ENCODE measurements at places on chromosomes 7 and 10.

- H3K4me3 ChIP-seq = no peak overlapping the region
- no peaks in the 10 kb centered on the region for H3K27me3 ChIP-seq
- no peak for DNase-seq
- peak overlapping the region; percentile 2 for H3K27ac ChIP-seq
Measured at GRCh38 chr10:3836222-3836820, 51.3 kb upstream of the KLF6 start.

DNA sequence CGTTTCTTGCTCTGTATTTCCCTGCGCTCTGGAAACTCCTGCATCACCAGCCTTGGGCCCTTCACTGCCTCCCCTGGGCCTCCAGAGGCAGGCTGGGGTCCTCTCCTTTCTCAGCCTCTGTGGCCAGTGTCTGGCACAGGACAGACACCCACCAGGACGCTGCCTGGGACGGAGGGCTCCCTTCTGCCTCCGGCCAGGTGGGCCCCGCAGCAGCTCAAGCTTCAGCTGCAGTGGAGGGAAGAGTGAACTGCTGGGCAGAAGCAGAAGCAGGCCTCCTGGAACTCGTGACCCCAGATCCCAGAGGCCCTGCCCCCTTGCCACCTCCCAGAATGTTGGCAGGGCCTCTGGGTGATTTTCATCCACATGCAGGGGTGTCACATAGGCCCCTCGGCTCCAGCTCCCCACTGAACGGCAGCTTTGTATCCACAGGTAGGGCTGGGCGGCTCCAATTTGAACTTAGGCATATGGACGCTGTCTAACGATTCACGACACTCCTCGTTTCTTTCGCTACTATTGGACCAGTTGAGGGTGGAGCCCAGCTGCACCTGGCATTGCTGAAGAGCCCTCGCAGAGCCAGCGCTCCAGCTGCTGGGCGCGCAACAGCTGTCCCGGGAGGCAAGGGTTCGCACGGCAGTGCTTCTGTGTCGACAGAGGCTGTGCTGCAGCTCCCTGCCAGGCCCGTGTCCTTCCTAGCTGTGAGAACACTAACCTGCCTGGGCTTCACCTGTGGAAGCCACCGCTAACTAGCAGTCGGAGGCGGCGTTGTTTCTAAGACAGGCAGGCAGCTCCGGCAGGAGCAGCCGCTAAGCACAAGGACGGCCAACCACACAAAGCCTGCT is 18.4 kb upstream of the GPR146 start:
- H3K27ac ChIP-seq = no peak overlapping the region
- H3K27me3 ChIP-seq = no peaks in the 10 kb centered on the region
- H3K4me3 ChIP-seq = no peak overlapping the region
- no peak for DNase-seq

GRCh38 chr10:23314835-23315239 is 29.8 kb downstream of the C10orf67 start:
- DNase-seq = no peak
- H3K4me3 ChIP-seq = no peak overlapping the region
- H3K4me1 ChIP-seq = no peaks in the 10 kb centered on the region
- H3K27ac ChIP-seq = no peak overlapping the region
- no peaks in the 10 kb centered on the region for H3K36me3 ChIP-seq

GRCh38 chr10:61986788-61987492 is 85.4 kb downstream of the ARID5B start:
- H3K27me3 ChIP-seq = no peaks in the 10 kb centered on the region
- peaks cover 17% of the 10 kb centered on the region for H3K4me1 ChIP-seq
- no peak for DNase-seq
- no peaks in the 10 kb centered on the region for H3K36me3 ChIP-seq
- H3K4me3 ChIP-seq = no peak overlapping the region

GRCh38 chr10:126749015-126749655 is 78.6 kb upstream of the C10orf90 start:
- no peaks in the 10 kb centered on the region for H3K27me3 ChIP-seq
- no peak overlapping the region for H3K27ac ChIP-seq
- no peak overlapping the region for H3K4me3 ChIP-seq
- H3K36me3 ChIP-seq = no peaks in the 10 kb centered on the region

Measured in upper lobe of right lung (tissue), 1 donor.